ENCODE measurements at places on chromosomes 13 and 19.
A peak's percentile ranks its signal among the peaks of the same experiment; 100 is the strongest.

GRCh38 chr19:42184401-42184861 is 33.0 kb downstream of the DEDD2 start:
- DNase-seq: peak; percentile 51

DNA sequence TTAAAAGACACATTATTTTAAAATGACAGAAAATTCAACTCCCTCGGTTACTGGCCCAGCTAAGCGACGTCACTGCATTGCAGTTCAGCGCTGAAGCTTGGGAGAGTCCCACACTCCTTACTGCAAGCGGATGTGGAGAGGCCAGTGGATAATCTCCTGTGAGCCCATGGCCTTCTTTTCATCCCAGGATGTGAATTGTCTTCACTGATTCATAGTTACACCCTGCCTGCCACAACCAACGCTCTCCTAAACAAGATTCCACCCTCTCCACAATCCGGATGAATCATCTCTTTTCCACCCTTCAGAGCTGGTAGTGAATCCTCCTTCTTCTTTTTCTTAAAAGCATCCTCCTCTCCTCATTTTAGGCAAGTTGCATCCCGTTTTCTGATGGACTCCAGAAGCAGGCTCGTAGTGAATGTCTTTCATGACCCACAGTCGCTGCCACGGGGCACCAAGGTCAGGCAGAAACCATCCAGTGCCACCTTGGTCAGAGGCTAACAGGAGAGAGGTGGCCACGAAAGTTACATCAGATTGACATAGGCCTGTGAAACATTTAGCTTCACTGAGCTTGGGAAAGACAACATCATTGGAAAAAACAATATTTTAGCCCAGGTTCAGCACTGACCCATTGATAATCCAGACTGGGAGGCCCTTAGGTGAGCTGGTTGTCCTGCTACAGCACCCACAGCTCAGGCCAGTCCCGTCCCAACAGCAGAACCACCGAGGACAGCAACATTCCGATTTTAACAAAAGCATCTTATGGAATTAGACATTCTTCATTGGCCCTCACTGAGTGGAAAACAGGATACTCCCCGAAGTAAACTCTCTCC is 2.0 kb downstream of the GJB2 start:
- DNase-seq: no peak

DNA sequence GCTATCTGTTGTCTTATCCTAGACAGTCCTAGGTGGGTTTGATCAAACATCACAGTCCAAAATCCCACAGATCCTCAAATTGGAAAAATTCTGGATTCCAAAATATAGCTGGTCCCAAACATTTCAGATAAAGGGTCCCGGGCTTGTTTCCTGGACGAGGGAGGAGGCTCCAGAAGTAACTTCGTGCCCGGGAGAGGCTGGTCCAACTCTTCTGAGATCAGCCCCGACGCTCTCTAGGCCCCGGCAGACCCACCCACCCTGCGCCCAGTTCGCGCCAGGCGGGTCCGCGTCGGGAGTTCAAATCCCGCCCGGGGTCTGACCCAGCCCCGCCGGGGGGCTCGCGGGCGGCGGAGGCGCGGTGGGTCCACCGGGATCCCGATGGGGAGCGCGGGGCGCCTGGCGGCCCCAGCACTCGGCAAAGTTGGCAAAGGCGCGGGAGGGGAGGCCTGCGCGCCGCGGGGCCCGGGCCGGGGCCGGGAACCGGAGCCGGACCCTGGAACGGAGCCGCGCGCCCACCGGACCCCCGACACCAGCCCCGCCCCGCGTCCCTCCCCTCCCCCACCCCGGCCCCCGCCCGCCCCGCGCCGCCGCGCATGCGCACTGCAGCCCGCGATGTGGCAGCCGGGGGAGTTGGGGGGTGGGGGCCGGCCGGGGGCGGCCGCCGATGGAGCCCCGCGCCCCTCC is 513 bp downstream of the MIER2 start:
- no peak for DNase-seq

- no peak for DNase-seq
Observed at GRCh38 chr13:110229905-110230563, 76.9 kb downstream of the COL4A1 start.

DNA sequence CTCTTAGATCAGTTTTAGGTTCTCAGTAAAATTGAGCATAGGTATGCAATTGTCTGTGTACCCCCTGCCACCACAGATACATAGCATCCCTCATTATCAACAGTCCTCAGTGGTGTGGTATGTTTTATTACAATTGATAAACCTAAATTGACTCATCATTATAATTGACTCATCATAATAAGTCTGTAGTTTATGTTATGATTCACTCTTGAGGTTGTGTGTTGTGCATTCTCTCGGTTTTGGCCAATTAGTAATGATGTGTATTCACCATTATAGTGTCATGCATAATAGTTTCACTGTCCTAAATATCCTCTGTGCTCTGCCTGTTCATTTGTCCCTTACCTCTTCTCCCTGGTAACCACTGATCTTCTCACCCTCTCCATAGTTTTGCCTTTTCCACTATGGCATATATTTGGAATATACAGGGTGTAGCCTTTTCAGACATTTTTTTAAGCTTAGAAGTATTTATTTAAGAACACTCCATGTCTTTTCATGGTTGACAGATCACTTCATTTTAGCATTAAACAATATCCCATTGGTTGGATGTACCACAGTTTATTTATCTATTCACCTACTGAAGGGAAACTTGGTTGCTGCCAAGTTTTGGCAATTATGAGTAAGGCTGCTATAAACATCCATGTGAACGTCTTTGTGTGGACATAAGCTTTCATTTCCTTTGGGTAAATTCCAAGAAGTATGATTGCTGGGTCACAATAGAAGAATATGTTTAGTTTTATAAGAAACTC is 1620.6 kb upstream of the MIR17HG start:
- DNase-seq: no peak

DNA sequence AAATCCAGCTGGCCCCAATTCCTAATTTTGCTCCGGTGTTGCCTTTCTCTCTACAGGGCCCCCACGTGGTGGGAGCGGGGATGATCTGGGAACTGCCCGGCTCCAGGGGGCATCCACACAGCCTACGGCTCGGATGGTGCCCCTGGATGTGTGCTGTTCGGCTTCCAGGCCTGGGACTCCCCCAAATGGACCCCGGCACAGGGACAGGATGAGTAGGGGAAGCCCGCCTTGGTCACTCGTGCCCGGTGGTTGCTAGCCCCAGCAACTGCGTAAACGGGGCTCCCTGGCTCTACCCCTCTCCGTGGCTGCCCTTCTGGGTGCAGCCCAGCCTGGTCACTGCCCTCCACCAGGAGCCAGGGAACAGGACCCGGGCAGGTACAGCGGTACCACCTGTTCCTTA is 111.5 kb downstream of the TEX26 start:
- no peak for DNase-seq

- no peak for DNase-seq
Observed at GRCh38 chr19:34507414-34508067, 26.0 kb downstream of the WTIP start.

DNA sequence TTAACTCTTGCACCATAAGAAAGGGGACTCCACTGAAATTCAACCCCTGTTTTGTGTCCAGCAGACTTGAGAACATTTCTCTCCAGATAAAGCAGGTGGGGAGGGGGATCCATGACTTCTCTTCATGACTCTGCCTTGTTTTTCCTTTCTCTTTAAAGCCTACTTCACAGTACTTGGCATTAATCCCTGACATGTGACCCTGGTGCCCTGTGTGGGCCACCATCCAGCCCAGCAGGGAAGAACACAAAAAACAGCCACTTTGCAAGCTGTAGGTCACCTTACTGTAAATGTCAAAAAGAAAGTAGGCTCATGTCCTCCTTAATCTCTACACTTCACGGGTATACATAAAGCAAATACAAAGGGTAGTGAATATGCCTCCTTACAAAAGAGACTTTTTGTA is 30.3 kb upstream of the TPP2 start:
- no peak for DNase-seq

All from AG09319 (cell line).